CD14-positive monocyte (primary cell): ENCODE measurements at places on chromosomes 4 and X.

GRCh38 chrX:42131856-42132255 lies 208.5 kb upstream of the CASK start:
- DNase-seq: no peak

DNA sequence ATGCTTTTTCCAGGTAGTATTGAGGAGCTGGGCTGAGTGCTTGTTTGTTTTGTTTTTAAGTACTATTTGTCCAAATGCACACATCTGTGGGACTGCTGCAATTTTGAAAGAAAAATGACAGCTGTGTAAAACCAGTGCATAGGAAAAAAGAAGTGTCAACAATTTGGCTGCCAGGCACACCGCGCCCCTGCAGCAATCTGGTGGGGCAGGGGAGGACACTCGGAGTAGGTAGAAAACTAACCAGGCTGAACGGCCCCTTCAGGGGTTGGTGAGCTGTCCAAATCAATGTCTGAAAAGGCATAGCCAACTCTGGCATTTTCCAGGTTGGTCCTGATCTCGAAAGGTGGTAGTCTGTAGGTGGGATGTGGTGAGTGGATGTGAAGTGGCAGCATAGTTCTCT lies 1.1 kb downstream of the LDOC1 start:
- DNase-seq: no peak

GRCh38 chrX:1657367-1658070 lies 42.7 kb downstream of the ASMT start:
- DNase-seq: peak; percentile 72

DNA sequence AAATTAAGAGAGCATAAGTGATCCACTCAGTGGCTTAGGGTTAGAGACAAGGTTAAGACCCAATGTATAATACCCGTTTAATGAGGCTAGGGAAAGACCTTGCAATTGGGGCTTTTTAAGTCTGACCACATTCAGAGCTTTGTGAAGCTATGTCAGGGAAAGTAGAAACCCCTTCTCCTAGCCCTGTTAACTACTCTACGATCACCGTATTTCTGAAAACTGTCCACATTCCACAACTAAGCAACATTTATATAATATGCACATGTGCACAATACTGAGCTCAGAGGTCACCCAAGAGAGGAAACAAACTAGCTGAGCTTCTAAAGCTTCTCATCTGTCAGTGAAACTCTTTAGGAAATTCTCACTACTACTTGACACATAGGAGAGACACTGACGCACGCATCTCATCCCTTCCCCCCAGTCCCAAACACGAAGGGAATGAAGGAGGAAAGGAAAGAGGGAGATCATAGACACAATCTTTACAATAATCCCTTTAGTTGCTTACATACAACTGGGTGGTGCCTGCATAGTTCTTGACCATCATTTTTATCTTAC lies 56.2 kb downstream of the METTL14 start:
- DNase-seq: no peak

DNA sequence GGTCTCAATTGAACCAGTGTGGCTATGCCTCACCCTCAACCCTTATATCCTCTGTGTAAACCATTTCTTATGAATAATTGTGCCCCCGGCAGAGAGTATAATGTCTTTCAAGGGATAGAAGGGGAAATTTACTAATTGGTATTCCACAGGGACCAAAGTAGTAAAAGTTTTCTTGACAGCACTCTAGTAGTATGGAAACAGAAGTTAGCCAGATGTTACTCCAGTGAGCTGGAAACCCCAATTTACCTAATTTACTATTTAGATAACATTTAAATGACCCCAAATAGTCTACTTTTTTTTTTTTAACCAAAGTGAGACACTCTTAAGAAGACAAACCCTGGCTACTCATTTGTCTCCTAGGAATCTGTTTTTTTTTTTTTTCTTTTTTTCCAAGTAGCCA lies 32.3 kb downstream of the DTHD1 start:
- no peak for DNase-seq

DNA sequence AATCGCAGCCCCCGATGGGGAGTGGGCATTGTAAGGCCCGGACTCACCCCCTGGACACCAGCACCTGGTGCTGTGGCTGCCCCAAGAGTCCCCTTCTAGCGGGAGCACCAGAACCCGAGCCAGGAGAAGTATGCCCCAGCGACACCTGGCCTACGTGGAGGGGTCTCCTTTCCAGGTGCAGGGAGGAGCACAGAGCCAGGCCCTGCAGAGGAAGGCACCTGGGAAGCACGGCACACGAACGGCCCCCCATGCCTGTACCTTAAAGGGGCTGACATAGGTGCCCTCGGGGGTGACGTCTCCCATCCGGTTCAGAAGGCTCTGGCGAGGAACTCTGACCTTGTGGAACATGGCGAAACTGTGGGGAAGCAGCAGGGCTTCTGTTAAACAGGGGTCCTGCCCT lies 41.2 kb downstream of the ACOX3 start:
- no peak for DNase-seq

- DNase-seq: no peak
Observed at GRCh38 chr4:66911880-66912279, 633.4 kb downstream of the CENPC start.

DNA sequence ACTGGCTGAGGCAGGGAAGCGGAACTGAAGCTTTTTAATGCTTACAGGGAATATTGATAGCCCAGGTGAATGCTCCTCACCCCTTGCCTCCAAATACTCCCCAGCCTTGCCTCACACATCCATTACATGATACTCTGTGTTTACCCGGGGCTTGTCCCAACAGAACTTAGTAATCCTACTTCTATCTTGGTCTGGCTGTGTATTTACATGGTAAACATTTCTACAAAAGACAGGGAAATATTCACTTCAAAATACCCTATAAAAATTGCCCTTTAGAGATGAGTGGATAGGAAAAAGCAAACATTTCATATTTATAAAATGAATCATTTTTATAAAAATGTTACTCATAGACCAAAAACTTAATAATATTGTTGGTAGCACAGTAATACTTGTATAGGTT lies 120.1 kb downstream of the NHS start:
- DNase-seq: no peak

DNA sequence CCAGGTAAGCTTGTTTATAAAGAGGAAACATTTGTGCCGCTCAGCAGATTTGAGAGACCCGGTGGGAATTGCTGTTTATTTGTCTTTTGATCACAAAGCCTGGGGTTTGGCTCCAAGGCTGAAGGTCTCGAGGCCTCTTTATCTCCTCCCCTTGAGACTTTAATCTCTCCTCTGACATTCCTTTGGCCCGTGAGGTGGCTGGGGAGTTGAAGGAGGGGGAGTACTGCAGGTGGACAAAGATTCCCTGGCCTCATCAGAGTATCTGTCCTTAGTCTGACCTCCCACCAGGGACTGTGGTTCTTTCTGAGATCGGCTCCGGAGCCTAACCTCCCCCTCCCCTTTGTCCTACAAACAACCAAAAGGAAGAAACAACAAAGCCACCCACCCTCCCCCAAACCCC lies 216.5 kb downstream of the MID1IP1 start:
- no peak for DNase-seq

- no peak for DNase-seq
Observed at GRCh38 chr4:23322732-23323131, 567.1 kb downstream of the PPARGC1A start.

DNA sequence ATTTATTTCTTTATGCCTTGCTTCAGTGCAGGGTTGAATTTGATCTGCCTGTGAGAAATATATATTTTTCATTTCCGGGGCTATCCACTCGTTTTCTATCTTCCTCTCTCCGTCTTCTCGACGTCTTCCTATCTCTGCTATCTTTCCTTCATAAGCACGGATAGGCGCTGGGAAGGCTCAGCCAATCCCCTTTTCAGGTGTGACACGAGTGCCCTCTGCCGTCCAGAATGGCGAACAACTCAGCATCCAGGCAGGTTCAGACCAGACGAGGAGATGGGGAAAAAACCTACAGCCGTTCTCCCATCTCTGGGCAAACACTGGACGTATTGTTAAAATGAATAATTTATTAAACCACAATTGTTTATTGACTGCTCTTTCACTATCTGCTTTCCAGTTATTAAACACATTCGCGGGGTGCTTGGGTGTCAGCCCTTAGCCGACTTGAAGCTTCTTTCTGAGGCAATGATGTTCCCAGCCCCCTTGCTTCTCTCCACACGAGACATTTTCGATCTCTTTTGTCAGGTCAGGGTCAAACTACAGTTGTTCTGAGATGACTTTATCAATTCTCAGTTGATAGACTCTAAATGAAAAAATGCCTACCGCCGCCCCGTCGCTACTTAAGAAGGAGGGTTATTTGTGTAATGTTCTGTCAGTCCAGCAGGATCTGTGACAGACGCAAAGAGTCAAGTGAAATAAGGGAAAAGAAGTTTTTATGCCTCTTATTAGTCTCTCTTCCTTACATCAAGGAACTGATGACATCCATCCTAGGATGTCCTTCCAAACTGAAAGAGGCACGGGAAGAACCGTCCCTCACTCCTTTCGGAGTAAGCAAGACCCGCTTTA lies 96.3 kb upstream of the NOCT start:
- peak; percentile 27 for DNase-seq

DNA sequence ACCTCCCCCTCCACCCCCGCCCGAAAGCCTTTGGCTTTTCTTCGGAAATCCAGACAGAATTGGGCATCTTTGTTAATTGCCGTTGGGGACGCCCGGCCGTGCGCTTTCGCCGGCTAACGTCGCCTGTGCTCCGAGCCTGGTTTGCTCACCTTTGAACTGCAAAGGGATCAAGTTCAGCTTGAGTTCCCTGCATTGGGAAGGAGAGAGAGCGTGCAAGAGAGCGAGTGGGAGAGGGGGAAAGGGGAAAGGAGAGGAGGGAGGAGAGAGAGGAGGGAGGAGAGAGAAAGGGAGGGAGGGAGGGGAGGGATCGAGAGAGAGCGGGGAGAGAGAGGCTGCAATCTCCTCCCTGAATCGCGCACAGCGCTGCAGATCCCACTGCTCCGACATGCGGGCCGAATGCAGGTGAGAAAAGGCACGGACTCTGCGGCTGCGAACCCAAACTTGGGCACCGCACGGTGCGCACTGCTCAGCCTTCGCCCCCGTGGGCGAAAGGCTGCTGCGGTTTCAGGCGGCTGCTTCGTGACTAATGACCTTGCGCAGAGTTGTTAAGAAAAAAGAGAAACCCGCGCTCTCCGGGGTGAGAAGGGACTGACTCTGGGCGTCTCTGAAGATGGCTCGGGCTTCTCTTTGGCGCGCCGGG lies at the start of gene PCDH7:
TSS of gene PCDH7 (plus strand) at position 349 of the 640 bp plus-strand sequence. CDS start 1,054 bp downstream, outside the sequence.
- no peak for DNase-seq

DNA sequence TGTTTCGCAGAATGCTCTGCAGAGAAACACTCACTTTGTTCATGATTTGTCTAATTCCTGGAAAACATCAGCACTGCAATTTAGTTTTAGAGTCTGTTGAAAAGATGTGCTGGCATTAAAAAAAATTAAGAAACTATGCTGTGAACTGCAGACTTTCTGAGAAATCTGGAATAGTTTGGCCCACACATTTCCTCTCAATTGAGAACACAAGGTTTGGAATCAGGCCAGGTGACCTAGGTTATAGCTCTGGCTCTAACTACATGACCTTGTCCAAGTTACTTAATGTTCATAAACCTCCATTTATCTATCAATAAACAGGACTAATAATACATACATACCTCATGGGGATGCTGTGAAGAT lies 61.4 kb upstream of the ENPEP start:
- no peak for DNase-seq

DNA sequence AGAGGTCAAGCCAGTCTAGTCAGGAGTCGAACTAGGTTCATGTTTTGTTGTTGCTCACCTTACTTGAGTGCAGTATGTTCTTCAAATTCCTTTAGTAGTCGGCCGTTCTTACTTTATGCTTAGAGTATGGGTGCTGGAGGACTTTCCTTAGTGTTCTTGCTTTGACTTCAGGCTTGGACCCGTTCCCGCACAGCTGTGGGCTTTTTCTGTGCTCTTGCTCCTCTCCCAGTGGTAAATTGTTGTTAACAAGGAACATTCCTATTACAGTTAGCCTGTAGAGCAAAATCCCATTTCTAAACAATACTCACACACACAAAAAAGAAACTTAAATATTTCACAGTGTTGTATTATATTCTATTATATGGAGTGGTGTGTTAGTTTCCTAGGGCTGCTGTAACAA lies 113.5 kb downstream of the RAP1GDS1 start:
- DNase-seq: no peak

DNA sequence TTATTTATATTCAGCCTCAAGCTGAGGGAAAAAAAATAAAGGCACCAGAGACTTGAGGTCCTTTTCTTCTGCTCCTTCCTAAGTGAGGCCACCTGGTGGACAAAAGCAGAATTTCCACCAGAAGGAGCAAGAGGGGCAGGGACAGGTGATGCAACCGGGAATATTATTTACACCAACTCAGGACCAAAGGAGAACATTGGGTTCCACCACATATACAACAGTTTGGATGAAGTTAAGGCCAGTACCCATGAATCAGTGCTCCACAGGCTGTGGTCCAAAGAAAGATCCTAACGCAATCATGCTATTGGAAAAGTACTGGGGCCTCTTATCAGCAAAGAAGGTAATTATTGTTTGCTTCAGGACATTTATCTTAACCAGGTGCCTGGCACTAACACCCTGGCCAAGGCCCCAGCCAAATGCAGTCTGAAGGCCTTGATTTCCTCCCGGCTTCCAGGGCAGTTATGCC lies 57.4 kb downstream of the TSC22D3 start:
- peak; percentile 60 for DNase-seq

- no peak for DNase-seq
Observed at GRCh38 chrX:39728852-39729598, 368.7 kb downstream of the BCOR start.

DNA sequence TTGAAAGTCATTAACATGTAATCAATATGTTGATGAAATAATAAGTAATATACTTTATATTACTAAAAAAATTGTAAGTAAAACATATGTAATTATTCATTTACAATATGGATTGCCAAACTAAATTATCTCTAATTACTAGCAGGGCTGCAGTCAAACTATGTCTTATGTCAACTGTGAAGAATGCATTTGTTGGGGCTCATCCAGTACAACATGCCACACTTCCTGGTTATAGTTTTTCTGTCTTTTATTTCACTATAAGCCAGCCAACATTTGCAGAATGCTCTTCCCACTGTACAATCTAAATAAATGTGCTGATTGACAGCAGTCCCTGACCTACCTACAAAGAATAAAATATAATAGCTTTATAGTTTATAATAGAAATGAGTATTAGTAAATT lies 975.4 kb upstream of the NDST4 start:
- DNase-seq: no peak

DNA sequence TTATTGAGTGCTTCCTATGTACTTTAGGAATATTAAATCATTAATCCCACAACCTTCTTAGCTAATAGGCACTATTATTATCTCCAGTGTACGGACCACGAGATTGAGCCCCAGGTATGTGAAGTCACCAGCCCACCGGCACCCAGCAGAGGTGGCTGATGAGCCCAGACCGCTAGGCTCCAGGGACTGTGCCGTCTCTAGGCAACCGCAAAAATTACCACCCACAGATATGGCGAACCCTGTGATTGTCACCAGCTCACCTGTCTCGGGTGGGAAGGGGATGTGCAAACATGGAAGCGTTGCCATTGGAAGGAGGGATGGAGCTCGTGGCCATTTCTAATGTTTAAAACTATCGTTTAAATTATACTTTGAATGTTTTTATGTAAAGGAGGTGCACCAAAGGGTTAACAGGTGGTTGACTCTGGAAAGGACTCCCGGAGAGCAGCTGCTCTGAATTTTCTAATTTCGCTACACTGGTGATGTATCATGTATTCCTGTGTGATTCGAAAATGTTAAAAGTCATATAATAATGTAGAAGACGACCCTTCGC lies 21.0 kb upstream of the JAKMIP1 start:
- no peak for DNase-seq
